ENCODE measurements at places on chromosomes 11 and 22.

GRCh38 chr22:22111267-22111751 is 128.7 kb upstream of the TOP3B start:
- no peak for DNase-seq

- DNase-seq: no peak
Measured at GRCh38 chr11:69647390-69647748, 6.4 kb downstream of the CCND1 start.

DNA sequence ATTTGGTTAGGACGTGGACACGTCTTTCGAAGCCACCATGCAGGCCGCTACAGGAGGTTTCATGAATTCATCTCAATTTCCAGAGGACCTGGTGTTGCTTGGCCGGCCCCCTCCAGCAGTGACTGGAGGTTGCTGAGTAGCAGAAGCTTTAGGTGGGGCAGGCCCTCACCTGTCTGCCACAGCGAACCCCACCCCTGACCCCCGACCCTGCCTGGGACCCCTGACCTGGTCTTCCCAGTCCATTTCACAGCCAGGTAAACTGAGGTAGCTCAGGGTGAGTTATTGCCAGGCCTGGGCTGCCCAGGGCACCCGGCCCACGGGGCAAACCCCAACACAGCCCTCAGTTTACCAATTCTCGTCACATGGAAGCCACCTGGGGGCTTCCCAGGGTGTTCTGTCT is 39.1 kb upstream of the SMIM38 start:
- no peak for DNase-seq

GRCh38 chr11:108733479-108734116 is 68.7 kb downstream of the DDX10 start:
- DNase-seq: no peak

GRCh38 chr11:115942011-115942410 is 437.8 kb upstream of the CADM1 start:
- no peak for DNase-seq

DNA sequence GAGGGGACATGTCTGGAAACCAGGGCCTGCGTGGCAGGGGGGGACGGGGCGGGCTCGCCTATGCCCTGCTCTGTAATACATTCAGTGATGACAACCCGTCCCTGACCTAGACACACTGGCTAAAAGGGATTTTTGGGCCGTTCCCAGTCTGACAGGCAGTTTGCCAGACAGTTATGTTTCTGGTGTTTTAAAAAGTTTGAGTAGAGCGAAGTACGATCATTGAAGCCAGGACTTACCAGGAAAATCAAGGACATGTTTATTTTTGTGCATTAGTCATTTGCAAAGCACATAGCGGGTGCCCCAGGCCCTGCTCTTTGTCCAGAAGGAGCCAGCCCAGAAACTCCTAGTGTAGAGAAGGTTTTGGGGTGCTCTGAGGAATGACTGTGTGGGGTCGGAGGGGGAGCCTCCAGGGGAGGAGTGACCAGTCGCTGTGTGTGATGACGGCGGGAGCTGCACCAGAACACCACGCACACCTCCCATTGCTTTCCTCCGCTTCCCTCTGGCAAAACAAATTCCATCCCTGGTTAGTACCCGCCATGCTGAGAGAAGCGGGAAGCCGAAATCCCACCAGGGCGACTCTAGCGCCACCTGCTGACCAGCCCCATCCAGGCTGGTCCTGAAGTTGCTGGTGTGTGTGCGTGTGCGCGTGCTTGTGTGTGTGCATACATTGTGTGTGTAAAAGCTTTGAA is 50.8 kb downstream of the FBLN1 start:
- peak; percentile 65 for DNase-seq
